H4 (cell line): ENCODE measurements at places on chromosomes 6 and 20.

DNA sequence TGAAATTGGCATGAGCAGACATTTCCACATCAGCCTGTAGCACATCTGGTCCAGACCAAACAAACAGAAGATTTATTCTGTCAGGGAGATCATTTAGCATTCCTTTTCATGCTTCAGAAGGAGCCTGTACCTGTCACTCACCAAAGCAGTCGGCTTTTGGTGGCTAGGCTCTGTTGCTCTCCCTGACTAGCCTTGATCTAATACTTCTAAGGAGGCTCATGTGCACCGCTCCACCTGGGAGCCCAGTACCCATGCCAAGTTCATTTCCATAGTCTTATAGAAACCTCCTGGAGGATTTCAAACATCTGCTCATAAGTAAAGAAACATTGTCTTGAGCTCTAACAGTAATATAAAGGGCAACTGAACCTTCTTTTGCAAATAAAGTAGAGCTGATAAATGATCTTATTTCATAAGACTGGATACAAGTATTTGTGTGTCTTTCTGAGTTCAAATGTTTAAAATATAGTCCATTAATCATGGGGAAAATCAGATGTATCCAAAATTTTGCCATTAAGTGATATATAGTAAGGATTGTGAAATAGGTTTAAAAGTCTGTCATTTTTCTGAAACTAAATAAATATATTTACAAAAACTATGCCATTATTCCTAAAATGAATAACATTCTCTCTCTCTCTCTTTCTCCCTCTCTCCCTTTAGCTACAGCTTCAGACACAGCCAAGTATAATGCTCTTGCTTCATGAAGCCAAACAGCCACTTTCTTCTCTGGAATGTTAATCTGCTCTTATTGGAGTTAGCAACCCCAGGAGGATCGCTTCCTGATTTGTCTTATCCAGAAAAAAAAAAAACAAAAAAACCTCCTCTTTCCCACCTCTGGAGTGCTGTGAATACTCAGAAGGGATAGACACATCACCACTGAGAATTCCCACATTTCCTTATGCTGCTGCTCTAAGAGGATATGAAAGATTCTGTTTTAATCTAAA is 192.7 kb upstream of the TFAP2D start:
- DNase-seq: no peak

- no peak for DNase-seq
These were observed 73.2 kb downstream of the RSPO3 start for GRCh38 chr6:127191716-127192115.

DNA sequence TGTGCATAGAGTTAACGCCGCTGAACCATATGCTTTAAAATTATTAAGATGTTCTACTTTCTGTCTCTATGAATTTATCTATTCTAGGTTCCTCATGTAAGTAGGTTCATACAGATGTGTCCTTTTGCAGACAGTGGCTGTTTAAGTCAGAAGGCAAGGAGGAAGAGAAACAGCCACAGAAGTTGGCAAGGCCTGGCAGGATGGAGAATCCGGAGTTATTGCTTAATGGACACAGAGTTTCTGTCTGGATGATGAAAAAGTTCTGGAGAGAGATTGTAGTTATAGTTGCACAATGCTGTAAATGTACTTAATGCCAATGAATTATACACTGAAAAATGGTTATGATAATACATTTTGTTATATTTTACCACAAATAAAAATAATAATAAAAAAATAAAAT is 283.6 kb upstream of the CNR1 start:
- no peak for DNase-seq

DNA sequence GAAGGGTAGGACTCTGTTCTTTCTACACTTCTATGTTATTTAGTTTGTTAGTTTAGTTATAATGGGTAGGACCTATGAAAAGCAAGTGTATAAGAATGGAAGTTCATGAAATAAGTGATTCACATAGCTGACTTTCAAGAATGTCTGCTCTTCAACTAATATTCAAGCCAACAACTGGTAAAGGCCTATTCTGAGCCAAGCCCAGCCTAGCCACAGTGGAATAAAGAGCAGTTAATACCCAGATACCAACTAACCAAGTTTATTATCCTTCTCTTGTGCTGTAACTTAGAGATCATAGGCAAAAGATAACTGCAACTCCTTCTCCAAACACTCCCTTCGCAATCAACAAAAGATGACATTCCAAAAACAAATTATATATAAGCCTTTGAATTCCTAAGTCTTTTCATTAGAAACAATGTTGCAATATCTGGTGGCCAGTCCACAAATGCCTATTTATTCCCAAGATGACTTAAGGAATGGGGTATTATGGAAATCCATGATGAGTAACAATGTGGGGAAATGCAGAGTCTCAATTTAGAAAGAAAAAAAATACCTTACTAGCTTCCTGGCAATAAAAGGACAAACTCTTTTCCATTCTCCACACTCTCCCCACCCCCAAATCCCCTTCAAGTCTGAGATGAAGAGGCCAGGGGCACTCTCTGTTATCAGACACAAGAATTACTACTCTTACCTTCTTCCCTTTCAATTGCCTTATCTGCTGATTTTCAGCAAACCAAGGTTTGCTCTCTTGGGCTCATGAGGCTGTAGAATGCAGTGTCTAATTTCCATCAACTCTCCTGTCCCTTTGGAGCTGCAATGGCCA is 27.4 kb downstream of the BTBD9 start:
- no peak for DNase-seq
